ENCODE measurements at places on chromosomes 5 and 9. TPM values are rescaled to one million over a fixed set of nuclear protein-coding genes. Genes with fewer than 3 reads are reported as not detected.

Gene PDCD1LG2
- 0.12 TPM for polyA plus RNA-seq

Gene SLC4A9
- polyA plus RNA-seq = 0.25 TPM

Gene TMEM8B
- 29.0 TPM for polyA plus RNA-seq

Gene FYB1
- 4.4 TPM for polyA plus RNA-seq

Gene PCDHGB5
- polyA plus RNA-seq = 8.5 TPM

Gene FBN2
- 56.2 TPM for polyA plus RNA-seq

Gene ZDHHC21
- 33.7 TPM for polyA plus RNA-seq

Gene IL5
- polyA plus RNA-seq = 0.60 TPM

Gene NEUROG1
- polyA plus RNA-seq = not detected

Gene PGM5
- polyA plus RNA-seq = 56.6 TPM

Gene UNC13B
- 70.4 TPM for polyA plus RNA-seq

Gene OGN
- polyA plus RNA-seq = 147 TPM

Gene KIF4B
- 0.42 TPM for polyA plus RNA-seq

Gene IFNA21
- not detected for polyA plus RNA-seq

Gene SLC31A2
- 2.7 TPM for polyA plus RNA-seq

Gene TRIP13
- 9.7 TPM for polyA plus RNA-seq

Gene CCDC171
- 8.0 TPM for polyA plus RNA-seq

Gene PDE6A
- 0.22 TPM for polyA plus RNA-seq

Gene GPR150
- not detected for polyA plus RNA-seq

Gene COL27A1
- polyA plus RNA-seq = 175 TPM

Gene EEIG1
- 31.0 TPM for polyA plus RNA-seq

Gene FAM81B
- polyA plus RNA-seq = 12.5 TPM

Gene CRAT
- polyA plus RNA-seq = 31.8 TPM

Gene FIBCD1
- polyA plus RNA-seq = 1.6 TPM

Gene NXNL2
- 0.95 TPM for polyA plus RNA-seq

Gene SMC5
- 84.5 TPM for polyA plus RNA-seq

Gene RAPGEF6
- 11.7 TPM for polyA plus RNA-seq

Gene OR4F3
- polyA plus RNA-seq = not detected

Gene LEAP2
- polyA plus RNA-seq = 3.2 TPM

Gene TAF11L11
- not detected for polyA plus RNA-seq

Gene PCDHGC4
- polyA plus RNA-seq = 1.6 TPM

Gene TEX48
- polyA plus RNA-seq = not detected

Gene GPR151
- polyA plus RNA-seq = not detected

Gene SLCO4C1
- 1.3 TPM for polyA plus RNA-seq

Gene ANKRD31
- 0.51 TPM for polyA plus RNA-seq

Gene RNF180
- 11.6 TPM for polyA plus RNA-seq

Gene IFNE
- 0.55 TPM for polyA plus RNA-seq

Gene ECM2
- polyA plus RNA-seq = 57.5 TPM

Gene ODF2
- 62.8 TPM for polyA plus RNA-seq

Gene PHF24
- 0.81 TPM for polyA plus RNA-seq

Gene PTGER4
- 2.2 TPM for polyA plus RNA-seq

Gene ZNF883
- polyA plus RNA-seq = 7.4 TPM

Gene WWC1
- polyA plus RNA-seq = 113 TPM

Gene HTR4
- 0.91 TPM for polyA plus RNA-seq

Gene CDX1
- polyA plus RNA-seq = 0.39 TPM

Gene DMRTA1
- 2.3 TPM for polyA plus RNA-seq

Gene SLC36A3
- polyA plus RNA-seq = 0.10 TPM
